Stimulated activated CD8-positive, alpha-beta memory T cell treated with anti-CD3 and anti-CD28 coated beads, Interleukin-2, amount 100 ng/mL, for 1 hour (primary cell): ENCODE measurements at places on chromosomes 4 and X.

DNA sequence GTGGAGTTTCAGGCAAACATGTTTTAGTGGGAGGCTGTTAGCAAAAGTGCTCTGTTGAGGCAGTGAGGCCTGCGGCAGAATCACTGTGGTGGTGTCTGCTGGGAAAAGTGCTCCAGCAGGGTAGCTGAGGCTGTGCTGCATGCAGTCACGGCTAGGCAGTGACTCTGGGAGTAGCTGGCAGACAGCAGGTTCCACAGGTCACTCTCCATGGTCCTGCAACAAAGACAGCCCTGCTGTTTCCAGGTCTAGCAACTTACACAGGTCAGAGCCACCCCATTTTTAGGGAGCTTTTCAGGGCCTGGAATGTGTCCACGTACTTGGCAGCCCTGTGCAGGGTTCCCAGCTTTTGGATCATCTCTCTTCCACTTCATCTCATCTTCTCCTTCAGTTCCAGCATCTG is 184.3 kb downstream of the NAA11 start:
- DNase-seq = no peak

DNA sequence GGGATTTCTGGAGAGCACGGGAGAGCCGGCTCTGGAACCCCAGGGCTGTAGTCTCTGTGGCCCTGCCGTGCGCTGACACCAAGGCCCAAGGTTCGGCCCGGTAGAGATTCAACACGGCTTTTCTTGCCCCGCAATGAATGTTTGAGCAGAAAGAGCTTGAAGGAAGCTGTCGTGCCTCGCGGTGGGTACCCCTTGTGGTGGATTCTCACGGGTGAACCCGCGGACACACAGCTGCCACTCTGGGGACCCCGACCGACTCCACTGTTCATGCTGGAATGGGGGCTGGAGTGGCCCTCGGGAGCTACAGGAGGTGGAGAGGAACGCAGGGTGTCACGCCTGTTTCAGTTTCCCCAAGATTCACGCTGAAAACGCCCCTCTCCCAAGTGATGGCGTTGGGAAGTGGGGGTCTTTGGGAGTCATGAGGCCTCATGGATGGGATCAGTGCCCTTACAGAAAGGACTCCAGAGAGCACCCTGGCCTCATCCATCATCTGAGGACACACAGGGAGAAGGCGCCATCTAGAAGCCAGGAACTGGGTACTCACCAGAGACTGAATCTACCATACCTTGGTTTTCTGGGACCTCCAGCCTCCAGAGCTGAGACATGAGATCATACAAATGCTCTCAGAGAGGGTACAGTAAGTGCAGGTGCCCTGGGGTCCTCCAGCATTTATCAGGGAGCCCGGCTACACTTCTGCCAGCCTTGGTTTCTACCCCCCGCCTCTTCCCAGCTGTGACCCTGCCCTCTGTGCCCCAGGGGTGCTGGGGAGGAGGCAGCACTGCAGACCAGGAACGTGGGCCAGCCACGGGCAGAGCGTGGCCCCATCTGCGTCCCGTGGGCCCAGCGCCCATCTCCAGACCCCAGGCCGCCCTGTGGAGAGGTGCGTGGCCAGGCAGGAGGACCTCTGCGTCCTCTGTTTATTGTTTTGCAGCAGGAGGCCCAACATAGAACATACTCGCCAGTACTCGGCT is 6.4 kb downstream of the SLC25A6 start:
- no peak for DNase-seq

- DNase-seq = no peak
Measured at GRCh38 chrX:10280071-10280470, 123.3 kb downstream of the CLCN4 start.

DNA sequence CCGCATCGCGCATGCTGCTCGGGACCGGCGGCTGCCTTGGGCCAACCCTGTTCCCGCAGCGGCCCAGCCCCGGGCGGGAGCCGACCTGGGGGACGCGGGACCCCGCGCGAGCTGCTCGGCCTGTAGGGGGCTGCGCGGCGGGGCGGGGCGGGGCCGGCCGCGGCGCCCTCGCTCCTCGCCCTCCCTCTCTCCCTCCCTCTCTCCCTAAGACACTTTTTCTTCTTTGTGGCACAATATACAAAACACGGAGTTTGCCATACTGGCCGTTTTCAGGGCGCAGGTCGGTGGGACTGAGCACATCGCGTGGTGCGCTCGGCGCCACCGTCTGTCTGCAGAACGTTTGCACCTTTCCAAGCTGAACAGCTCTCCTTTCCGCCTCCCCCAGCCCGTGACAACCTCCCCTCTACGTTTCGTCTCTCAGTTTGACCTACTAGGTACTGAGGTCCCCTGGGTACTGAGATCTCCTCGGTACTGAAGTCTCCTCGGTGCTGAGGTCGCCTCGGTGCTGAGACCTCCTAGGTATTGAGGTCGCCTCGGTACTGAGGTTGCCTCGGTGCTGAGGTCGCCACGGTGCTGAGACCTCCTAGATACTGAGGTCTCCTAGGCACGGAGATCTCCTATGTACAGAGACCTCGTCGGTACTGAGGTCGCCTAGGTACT is 261.1 kb upstream of the PLCXD1 start:
- DNase-seq = no peak

GRCh38 chr4:155887847-155888570 is 15.5 kb upstream of the TDO2 start:
- no peak for DNase-seq

DNA sequence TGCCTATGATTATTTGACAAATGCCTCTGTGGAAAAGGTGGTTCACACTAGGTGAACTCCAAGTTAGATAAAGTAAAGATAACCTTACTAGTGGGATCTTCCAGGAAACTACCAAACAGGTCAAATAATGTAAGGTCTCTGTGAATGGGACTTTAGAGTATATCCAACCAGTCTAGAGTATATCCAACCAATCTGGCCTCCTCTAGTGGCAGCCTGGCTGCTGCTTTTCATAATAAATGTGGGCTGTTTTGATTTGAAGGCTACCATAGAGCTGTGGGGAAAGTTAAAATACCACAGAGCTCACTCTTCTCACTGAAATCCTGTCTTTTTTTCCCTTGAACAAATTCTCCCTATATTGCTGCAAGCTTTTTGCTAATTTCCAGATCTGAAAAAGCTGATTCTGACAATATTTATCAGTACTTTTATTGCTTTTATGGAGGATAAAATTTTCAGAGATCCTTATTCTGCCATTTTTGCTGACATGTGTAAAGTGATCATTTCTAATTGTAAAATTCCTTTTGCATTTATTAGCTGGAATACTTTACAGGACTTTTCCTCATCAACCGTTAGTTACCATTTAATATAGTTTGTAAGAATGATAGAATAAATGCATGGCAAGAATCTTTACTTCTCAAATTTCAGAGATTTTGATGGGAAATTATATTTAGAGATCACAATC is 111.3 kb downstream of the TET2 start:
- no peak for DNase-seq

DNA sequence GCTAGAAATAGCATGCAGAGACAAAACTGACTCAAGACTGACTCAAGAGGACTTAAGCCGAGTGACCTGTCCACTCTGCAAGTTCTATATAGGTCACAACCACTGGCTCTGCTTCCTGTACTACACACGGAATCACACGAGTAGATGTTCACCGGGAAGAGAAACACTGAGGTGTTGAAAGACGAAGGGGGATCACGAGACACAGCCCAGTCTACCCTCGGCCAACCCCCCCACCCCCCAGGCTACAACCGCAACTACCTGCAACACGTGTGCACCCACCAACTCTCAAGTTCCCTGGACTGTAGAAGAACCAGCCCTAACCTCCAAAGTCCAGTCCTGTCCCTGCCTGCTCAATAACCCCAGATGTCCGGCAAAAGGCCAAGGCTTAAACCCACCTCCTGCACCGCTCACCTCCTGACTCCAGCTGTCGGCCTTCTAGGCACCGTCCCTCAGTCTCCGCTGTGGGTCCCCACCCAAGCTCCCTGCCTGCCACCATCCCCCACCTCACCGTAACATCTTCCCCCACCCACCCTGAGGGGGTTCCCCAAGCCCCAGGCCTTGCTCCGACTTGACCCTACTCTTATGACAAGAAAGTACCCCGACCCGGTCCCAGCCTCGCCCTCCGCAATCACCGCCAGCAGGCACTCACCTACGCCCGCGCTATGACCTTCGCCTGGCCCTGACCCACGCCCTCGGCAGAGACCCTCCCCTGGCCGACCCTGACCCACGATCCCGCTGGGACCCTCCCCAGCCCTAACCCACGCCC is 739 bp downstream of the GAK start:
- DNase-seq = no peak

- DNase-seq = no peak
Measured at GRCh38 chr4:89482926-89483595, 175.5 kb upstream of the GPRIN3 start.

- DNase-seq = no peak
Measured at GRCh38 chr4:40482985-40483647, 146.5 kb downstream of the RBM47 start.

GRCh38 chrX:154526901-154527675 is 11.1 kb upstream of the FAM3A start:
- no peak for DNase-seq

GRCh38 chr4:168787334-168787733 is 222.7 kb downstream of the CBR4 start:
- DNase-seq = no peak

- peak; percentile 81 for DNase-seq
Measured at GRCh38 chrX:153971450-153972367, at the start of gene HCFC1. Gene HCFC1, minus strand, starts transcription at chrX:153971818. Its CDS starts 978 bp downstream, at chrX:153970840.

- DNase-seq = no peak
Measured at GRCh38 chr4:137703195-137703594, 170.9 kb upstream of the PCDH18 start.

DNA sequence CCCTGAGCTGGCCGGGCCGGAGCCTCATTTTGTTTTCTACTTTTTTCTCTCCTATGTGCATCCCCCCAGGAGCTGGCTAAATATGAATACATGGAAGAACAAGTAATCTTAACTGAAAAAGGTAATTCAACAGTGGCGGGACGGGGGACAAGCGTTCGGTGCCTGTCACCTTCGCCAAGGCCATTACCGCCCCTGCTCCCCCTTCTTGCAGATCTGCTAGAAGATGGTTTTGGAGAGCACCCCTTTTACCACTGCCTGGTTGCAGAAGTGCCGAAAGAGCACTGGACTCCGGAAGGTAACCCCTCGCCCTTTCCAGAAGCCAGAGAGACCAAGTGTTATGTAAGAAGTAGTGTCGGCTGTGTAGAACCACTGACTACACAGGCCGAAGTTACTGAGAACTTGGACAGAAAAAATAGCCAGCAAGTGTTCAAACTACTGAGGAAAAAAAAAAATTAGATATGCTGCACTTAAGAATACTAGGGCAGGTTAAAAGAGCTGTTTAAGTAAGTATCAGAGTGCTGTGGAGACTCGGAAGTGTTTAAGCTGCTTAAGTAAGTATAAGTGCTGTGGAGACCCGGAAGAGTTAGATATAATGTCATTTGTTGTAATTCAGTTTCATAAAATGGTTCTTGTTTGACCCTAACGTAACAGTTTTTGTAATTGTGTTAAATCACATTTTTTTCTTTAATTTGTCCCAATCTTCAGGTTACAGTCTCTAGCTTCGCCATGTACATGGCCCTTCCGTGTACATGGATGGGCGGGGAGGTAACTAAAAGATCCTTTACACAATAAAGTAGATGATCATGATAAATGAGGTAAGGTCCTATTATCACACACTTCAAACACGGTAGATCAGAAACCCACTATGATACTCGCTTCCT is 856 bp downstream of the SAT1 start:
- no peak for DNase-seq

DNA sequence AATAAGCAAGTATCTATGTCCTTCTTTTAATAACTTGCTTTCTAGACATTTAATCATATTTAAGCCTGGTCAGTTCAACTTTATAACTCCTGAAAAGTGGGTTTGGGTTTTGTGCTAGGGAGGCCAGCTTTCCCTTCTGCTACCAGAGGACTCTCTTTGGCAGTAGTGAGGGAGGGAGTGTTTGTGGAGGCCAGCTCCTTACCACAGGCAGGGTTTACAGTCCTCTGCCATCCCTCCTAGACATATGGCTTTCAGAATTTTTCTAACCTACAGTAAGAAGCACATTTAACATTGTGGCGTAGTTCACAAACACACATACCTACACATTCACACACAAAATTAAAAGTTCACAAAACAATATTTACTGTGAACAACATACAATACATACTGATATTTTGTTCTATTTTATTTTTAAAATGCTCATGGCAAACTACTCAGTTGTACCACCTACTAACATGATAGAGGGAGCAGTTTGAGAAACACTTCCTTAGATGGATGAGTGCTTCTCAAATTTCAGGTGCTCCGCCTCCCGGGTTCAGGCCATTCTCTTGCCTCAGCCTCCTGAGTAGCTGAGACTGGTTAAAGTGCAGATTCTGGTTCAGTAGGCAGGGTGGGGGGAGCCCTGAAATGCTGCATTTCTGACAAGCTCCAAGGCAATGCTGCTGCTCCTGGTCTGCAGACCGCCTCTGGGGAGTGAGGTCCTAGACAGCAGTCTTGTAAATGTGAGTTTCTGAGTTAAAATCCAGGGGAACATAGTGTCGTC is 86.7 kb downstream of the PTTG2 start:
- DNase-seq = no peak

GRCh38 chr4:55127521-55127920 is 2.1 kb upstream of the KDR start:
- DNase-seq = no peak

DNA sequence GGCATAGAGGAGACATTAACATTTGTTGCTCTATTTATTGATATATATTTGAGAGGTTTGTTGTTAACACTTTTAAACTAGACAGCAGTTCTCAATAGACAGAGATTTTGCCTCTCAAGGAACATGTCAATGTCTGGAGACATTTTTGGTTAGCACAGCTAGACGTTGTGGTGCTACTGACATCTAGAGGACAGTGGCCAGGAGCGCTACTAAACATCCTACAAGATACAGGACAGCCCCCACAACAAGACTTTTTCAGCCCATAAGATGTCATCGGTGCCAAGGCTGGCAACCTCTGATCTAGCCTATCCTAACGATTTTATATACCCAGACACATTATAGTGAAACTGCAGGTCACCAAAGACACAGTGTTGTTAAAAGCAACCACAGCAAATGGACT is 18.4 kb upstream of the CTSO start:
- DNase-seq = no peak

DNA sequence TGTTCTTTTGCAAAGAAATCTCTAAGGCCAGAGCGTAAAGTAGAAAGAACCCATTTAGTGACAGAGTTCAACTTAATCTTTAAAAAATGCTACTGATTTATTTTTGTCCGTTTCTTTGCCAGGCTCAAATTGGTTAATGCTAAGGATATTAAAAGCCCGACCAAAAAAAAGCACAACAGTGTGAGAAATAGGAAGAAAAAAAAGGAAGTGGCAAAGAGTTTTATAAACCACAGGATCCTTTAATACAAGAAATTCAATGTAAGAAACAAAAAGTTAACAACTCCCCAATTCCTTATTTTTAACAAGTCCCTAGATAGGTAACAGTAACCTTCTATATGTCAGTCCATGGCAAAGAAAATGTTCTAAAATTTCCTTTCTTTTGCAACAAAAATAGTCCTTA is 480.4 kb downstream of the ACTRT1 start:
- no peak for DNase-seq

DNA sequence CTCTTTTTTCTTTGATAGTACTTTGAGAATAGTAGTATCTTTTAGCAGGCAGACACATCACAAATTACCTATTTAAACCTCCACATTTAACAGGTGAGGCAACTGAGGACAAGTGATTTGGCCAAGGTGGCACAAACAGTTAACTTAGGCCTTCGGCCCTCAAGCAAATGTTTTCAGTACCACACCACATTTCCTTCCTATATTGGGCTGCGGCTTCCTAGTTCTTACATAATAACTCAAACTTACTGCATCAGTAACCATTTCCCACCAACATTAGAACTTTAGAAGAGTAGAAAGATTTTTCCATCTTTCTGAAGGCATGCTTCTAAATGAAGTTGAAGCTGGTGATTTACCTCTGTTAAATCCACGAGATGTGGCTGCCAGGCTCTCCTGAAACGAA is 63.2 kb upstream of the SLC4A4 start:
- DNase-seq = no peak
